Endodermal cell (in vitro differentiated cells): ENCODE measurements at places on chromosomes 12 and 14.

DNA sequence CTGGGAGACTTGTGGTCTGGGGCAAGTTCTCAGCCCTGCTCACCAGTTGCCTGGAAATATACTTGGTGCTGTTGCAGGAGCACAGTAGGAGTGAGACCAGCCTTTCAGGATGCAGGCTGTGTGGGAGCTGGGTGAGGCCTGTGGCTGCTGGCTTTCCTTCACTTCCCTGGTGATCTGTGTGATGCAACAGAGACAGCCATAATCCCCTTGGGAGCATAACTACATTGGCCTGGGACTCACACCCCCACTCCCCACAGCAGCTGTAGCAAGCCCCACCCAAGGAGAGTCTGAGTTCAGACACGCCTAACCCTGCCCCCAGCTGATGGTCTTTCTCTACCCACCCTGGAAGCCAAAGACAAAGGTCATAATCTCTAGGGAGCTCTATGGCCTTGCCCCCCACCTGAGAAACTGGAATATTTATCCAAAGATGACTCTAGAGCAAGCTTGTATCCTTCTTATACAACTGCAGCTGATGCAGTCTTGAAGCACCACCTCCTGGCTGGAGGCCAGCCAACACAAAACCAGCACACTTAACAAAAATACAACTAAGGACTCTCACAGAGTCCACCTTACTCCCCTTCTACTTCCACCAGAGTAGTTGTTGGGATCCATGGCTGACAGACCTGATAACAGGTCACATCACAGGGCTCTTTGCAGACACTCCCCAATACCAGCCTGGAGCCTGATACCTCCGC is 190.4 kb upstream of the CPNE8 start:
- DNase-seq, result no peak

GRCh38 chr12:122961531-122962329 is 4.5 kb downstream of the ABCB9 start:
- no peak for DNase-seq

DNA sequence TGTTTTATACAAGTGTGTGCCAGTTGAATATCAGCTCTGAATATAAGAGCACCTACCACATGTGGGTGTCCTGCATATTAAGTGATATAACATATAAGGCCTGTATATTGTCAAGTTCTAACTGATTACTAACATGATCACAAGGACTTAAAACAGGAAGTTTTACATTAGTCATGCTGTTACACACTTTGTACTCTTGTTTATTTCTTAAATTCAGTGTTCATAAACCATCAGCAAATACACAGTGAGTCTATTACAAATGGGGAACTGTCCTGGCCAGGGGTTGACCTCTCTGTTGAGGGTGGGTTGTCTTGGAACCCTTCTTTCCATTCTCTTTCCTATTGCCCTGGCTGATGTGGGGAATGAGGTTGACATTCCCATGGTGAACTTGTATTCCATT is 19.1 kb downstream of the HELB start:
- no peak for DNase-seq

- DNase-seq, result peak; percentile 89
These were observed 6.1 kb upstream of the ASIC1 start for GRCh38 chr12:50051101-50051806.

- DNase-seq, result no peak
These were observed 276.2 kb upstream of the ATP2B1 start for GRCh38 chr12:89984846-89985245.

GRCh38 chr14:31204593-31205534 is 2.7 kb downstream of the HECTD1 start:
- DNase-seq, result no peak

GRCh38 chr12:76084863-76085519 is 506 bp upstream of the NAP1L1 start:
- no peak for DNase-seq

GRCh38 chr14:78737116-78737515 is 566.9 kb downstream of the NRXN3 start:
- DNase-seq, result no peak

- DNase-seq, result no peak
These were observed 1.9 kb upstream of the CLEC2D start for GRCh38 chr12:9667403-9668160.

GRCh38 chr12:51961834-51962233 is 10.3 kb downstream of the ACVR1B start:
- DNase-seq, result no peak

- no peak for DNase-seq
These were observed 43.4 kb upstream of the CPM start for GRCh38 chr12:68976395-68976841.

DNA sequence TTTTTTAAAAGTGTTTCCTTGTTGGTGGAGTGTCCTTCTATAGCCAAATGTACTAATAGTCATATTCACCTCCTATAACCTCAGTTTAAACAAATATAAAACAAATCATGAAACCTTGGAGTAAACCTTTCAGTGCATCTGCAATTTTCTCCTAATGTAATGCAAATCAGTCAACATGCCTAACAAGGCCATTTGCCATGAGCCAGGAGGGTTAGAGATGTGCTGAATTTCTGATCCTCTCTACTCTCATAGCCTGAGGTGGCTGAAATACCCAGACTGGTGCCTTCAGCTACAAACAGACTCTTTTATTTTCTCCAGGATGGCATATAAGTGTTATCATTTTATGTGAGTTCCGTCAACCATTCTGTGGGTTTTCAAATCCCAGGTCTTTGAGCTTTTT is 908.1 kb downstream of the GALC start:
- no peak for DNase-seq

- no peak for DNase-seq
These were observed 187.4 kb downstream of the TTC7B start for GRCh38 chr14:90628825-90629224.

DNA sequence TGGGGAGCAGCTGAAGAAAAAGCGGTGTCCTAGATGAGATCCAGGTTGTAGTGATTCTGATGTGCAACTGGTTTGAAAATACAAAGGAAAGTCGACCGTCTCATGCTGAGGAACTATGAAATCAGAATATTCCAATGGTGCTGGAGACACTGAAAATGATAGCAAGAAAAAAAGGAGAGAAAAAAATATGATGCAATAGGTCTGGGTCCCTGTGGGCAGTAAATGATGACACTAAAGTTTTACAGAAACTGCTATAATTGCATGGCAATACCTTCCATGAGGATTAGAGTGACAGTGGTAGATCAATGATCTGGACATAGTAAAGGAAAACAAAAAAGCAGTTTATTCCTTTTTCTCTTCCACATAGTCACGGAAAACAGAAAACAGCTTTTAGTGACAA is 2.3 kb downstream of the PYM1 start:
- no peak for DNase-seq

GRCh38 chr14:33254861-33255395 is 316.2 kb downstream of the NPAS3 start:
- no peak for DNase-seq

DNA sequence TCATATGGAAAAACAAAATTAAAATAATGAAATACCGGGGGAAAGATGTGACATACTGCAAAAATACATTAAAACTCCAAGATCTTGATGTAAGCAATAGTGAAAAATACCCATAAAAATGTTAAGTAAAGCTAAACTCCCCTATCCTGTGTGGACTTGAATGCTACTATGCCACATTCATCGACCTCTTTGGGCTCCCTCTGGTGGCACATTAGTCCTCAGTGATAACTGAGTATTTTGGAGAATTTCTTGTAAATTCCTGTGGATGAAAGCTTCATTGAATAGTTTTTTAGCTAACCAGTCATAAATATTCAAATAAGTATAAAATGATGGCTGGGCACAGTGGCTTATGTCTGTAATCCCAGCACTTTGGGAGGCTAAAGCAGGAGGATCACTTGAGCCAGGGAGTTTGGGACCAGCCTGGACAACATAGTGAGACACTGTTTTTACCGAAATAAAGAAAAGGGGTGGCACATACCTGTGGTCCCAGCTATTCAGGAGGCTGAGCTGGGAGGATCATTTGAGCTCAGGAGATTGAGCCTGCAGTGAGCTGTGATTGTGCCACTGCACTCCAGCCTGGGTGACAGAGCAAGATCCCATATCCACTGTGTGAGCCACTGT is 42.4 kb upstream of the SGPP1 start:
- peak; percentile 68 for DNase-seq

DNA sequence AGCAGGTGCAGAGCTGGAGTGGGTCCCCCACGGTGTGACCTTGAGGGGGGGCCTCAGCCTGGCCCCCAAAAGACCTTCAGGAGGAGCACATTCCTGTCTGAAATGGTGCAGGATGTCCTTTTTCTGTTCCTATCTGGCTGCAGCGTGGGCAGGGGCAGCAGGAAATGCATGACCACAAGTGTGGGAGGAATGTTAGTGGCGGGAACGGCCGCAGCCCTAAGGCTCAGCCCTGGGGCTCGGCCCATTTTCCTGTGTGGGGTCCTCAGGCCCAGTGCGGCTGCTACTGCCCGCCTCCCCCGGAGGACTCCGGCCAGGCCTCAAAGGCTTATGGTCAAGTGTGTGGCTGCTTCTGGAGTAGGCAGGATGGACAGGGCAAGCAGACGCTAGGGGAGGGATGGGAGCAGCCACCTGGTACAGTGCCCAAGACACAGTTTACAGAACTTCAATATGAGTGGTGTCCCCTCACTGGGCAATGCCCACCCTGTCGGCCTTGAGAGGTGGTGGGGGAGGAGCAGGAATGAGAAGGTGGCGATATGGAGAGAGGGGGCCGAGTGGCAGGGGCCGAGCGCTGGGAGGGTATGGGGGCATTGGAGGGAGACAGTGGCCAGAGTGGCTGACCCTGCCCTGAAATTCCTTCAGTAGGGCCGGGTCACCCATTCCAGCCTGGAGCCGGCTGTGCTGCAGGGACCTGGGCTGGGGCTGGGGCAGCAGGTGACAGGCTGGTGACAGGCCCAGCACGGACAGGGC is 137.4 kb downstream of the CALM1 start:
- DNase-seq, result no peak

DNA sequence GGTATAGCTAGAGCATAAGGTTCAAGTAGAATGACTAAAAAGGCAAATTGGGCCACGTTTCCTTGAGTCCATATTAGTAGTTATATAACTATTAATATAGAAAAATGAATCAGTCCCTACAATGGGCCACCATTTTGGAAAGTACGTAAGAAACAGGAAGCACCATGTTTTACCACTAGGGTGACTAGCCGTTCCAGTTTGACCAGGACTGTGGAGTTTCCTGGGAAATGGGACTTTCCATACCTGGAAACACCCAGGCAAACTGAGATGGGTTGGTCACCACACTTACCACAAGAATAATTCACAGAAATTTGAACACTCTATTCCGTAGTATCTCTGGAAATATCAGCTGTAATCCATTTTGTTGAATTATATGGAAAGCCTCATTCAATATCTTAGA is 2.1 kb upstream of the MAGOHB start:
- no peak for DNase-seq

GRCh38 chr14:102807013-102807406 is 29.8 kb downstream of the TRAF3 start:
- no peak for DNase-seq

DNA sequence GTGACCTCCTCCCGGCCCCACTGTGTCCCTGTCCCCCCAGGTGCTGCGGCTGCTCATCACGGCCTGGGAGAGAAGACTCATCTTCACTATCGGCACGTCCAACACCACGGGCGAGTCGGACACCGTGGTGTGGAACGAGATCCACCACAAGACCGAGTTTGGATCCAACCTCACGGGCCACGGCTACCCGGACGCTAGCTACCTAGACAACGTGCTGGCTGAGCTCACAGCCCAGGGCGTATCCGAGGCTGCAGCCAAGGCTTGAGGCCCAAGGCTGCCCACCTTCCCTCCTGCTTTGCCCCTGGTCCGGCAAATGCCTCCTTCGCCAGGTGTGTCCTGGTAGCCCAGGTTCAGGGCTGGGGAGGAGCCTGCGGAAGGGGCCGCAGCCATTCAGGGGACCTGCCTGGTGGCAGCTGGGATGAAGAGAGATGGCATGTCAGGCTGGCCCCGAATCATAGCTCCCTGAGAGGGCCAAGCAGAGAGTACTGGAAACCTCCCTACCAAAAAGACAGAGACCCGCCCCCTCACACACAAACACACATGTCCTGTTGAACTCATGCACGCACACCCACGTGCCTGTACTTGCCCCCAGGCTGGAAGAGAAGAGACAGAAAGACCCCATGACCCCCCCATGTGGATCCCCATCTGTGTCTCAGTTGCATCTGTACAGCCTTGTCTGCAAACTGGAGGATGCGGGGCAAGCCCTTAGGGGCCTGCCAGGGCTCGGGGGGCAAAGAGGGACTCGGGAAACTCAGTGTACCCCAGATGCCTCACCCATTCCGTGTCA is 38.7 kb downstream of the RASAL1 start:
- DNase-seq, result no peak

- no peak for DNase-seq
These were observed 50.3 kb downstream of the TSHR start for GRCh38 chr14:81005540-81006228.

DNA sequence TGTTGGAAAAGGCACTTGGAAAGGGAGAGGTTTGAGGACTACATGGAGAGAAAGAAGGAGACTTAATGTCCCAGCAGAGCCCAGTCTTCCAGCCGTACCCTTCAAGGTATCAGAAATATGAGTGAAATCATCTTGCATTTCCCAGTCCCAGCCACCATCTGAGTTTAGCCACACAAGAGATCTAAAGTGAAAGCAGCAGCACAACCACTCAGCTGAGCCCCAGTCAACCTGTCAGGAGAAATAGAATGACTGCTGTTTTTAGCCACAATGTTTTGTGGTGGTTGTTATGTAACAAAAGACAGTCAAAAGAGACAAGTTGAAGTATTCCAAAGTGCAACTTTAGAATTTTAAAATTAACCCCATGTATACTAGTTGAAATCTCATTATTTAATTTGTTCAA is 28.0 kb downstream of the DERA start:
- no peak for DNase-seq

- DNase-seq, result peak; percentile 93
These were observed at the start of gene NFKBIA for GRCh38 chr14:35404449-35405303. TSS of gene NFKBIA (minus strand) at chr14:35404749. CDS start at chr14:35404644, 105 bp downstream.

- no peak for DNase-seq
These were observed 52.2 kb upstream of the SRP54 start for GRCh38 chr14:34930591-34931091.

DNA sequence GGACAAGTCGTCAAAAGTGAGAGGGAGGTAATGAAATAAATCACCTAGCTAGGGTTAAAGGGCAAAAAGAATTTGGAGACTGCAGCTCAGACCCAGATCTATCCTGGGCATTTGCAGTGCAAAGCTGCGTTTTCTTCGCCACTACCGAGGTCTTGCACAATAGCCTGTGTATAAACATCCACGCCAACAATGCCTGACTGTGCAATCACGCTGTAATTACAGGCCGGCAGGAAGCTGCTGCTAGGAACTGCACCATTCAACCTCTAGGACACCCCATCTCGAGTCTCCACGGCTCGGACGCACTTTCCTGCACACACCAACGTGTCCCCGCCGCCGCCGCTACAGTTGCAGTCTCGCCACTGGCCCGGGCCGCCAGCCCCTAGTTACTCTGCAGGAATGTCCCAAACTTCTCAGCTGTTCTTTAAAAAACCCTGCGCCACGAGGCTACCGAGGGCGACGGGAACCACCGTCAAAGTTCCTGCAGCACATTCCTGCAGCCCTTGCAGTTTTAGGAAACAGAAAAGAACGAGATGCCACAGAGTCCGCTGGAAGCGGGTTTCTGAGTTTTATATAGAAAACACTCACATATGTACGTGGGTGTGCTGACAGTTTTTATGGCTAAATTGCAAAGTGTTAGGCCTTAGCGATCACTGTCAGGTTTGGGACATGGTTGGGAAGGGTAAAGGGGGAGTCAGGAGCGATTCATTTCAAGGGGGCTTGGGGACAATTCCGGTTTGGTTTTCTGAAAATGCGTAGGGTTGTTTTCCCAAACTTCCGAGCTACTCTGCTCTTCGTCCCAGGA is 65.6 kb upstream of the PTGR2 start:
- DNase-seq, result peak; percentile 79

- DNase-seq, result no peak
These were observed 404.9 kb downstream of the FLRT2 start for GRCh38 chr14:85934886-85935254.

GRCh38 chr12:95208678-95209077 is 8.6 kb downstream of the FGD6 start:
- DNase-seq, result no peak
